ENCODE measurements at places on chromosomes 13 and 19.

DNA sequence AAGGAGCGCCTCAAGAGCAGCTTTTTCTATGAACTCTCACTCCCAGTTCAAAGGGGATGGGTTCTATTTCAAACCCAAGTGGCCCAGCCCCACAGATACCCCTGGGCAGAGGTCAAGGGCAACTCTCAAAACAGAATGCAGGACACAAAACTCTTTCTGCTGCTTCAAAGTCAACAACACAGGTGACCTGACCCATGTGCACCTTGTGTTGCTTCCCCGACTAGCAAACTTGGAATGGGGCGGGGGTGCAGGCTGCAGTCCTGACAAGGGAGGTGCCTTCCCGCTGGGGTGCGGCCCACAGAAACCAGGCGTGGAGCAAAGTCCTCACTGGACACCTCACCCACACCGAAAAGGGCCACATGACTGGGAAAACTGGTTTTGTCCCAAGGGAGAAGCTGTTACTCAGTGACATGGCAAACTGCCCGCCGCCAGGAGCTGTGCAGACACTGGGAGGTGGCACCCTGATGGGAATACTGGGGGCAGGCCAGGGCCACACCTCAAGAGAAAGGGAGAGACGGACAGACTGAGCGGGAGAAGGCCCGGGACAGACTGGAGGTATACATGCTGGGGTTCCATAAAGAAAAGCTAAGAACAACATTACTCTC, 17.4 kb downstream of the ZC3H4 start:
- DNase-seq: no peak

- no peak for DNase-seq
Measured at GRCh38 chr19:1362387-1363257, 21.1 kb upstream of the NDUFS7 start.

GRCh38 chr19:36041831-36042230, 9.2 kb upstream of the CLIP3 start:
- DNase-seq: no peak

DNA sequence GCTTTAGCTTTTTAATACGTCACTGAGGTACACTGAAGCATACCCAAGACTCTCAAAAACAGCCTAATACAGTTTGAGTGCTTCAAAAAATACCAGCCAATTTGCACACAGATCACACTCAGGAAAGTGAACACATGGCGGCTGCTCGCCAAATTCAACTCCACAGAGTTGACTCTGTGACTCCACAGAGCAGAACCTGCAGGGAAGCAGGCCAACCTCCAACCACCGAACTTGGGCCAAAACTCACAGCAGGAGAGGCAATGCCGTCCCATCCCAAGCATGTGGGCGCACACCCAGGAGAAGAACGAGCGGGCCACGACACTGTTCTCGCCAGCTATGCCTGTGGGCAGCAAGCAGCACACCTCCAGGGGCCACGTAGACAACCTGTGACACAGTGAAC, 21.1 kb downstream of the ELL start:
- DNase-seq: no peak

DNA sequence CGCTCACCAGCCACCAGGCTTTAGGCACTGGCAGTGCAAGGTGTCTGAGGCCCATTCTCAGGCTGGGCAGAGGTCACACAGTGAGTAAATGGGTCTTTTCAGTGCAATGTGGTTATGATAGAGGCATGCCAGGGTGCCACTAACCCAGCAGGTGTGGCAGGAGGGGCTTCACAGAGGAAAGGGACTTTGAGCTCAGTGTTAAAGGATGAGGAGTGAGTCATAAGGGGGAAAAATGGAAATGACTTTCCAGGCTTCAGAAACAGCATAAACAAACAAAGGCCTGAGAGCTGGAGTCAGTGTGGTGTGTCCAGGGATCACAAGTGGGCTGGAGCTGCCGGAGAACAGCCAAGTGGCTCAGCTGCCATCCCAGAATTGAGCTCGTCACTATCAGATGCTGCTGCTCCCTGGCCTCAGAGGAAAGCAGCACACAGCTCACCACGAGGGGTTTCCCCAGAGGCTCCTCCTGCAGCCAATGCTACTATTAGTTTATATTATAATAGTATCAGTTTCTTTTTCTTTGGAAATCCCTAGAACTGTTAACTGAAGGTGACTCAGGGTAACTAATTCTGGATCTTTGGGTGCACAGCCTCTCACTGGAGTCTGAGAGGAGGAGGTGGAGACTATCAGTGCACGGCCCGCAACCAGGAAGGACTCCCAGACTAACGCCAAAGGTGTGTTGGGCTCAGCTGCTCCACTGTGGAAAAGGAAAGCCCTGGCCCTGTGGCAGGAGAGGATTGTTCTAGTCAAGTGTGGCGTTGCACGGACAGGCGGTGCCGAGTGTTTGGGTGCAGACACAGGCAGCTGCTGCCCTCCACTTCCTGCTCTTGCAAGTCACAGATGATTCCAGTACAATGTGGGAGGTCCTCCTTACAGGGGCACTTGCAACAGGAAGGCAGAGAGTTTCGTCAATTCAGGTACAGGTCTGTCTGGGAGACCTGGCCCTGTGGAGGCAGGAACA, 39.5 kb downstream of the DHRS12 start:
- peak; percentile 42 for DNase-seq
